ENCODE measurements at places on chromosomes 13 and 19.

GRCh38 chr13:40637643-40638042 is 28.8 kb downstream of the FOXO1 start:
- DNase-seq = no peak

DNA sequence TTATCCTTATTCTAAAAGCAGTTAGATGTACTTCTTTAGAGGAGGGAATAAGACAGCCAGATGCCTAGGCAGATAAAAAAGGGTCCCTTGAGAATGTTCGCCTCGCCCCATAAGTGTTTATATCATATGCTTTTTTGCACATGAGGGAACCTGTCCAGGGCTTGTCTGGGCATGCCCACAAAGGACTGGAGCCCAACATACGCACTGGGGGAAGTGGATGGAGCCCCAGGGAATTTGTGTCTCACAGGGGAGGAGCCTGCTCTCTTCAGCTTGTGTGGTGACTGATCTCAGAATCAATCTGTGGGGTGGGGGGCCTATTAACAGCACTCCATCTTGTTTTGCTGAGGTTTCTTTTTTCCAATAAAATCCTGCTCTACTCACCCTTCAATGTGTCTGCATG is 22.6 kb downstream of the MED4 start:
- DNase-seq = no peak

GRCh38 chr13:37211487-37211886 is 106.0 kb upstream of the CSNK1A1L start:
- no peak for DNase-seq

DNA sequence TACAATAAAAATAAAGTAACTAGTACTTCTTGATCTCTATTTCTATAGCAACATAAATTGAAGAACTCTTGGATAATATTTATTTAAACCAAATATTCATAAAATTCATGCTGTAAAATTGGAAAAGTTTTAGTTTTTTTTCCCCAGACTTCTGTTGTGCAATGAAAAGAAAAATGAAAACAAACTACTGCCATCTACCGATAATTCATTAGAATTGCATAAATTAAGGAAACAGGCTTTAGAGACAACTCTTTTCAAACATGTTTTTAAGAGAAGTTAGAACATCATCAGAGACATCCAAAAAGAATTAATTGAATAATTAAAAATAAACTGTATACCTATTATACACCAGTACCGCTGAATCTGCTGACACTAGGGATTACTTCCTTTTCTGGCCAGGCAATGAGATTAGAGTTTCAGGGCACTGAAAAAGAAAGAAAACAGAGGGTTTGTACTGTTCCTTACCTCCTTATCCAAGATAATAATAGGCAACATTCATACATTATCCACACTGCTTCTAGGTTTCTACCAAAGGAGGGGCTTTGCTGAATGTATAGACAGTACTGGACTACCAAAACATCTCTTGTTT is 4.9 kb downstream of the CCDC122 start:
- DNase-seq = peak; percentile 63

DNA sequence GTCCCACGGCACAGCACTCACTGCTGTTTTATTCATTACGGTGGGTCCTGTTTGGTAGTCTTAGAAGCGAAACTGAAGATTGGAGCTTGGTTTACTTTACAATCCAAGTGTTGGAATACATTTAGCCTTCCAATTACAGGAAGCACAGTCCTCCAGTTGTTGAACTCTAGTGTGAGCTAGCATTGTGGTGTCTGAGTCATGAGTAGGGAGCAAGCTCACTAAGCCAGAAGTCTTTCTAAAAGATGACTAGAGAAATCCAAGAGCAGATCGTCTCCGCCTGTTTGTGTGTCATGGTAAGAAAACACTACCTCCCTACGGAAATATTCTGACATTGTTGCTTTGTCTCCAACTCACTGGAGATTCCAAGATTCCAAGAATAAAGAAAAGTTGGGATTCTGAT is 10.1 kb upstream of the SHISA2 start:
- peak; percentile 67 for DNase-seq

DNA sequence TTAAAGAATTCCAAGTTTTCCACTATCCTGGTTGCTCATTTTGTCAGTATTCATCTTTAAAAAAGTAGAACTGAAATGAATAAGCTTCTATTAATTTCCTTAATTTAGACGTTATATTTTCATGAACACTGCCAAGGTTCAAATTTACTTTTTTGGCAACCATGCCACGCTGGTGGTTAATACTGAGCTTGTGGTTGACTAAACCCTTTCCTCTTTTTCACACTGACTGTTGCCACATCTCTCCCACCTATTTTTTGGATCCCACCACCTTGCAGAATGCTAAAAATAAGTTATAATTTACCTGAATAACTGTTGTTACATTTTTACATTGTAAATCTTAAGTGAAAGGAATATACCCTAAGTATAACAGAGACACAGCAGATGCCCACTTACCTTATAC is 45.0 kb downstream of the FLT3 start:
- no peak for DNase-seq

GRCh38 chr13:112003396-112003795 is 63.6 kb upstream of the SOX1 start:
- no peak for DNase-seq

- DNase-seq = peak; percentile 68
Measured at GRCh38 chr19:38977445-38978325, 2.1 kb upstream of the FBXO17 start.

- peak; percentile 50 for DNase-seq
Measured at GRCh38 chr19:19460761-19461265, 54.5 kb downstream of the TSSK6 start.

GRCh38 chr19:16327911-16328823 is 3.5 kb downstream of the KLF2 start:
- peak; percentile 84 for DNase-seq

DNA sequence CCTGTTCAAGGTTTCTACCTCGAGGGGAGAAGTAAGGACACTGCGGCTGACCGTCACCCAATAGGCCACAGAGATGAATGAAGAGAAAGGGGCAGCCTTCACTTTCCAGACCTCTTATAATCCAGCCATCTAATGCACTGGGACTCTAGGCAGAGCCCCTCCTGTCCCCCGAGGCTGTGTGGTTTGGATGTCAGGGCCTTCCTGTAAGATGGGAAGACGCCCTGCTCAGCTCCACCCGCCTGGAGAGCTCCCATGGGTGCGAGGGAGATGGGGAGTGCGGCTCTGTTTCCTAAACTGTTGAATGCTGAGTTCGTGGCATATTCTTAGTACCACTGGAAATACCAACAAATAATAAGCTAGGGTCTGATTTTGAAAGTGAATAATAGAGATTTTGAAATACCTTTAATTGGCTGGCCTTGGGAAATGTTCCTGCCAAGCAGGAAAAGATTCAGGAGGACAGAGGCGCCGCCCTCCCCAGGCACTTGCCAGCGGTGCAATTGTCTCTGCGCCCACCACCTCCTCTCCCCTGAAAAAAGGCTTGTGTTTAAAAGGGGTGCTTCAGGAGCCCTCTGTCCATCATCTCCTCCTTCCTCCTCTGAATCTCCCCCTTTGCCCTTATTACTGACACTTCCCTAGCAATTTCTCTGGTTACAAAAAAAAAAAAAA is 85.4 kb upstream of the GPR183 start:
- no peak for DNase-seq

DNA sequence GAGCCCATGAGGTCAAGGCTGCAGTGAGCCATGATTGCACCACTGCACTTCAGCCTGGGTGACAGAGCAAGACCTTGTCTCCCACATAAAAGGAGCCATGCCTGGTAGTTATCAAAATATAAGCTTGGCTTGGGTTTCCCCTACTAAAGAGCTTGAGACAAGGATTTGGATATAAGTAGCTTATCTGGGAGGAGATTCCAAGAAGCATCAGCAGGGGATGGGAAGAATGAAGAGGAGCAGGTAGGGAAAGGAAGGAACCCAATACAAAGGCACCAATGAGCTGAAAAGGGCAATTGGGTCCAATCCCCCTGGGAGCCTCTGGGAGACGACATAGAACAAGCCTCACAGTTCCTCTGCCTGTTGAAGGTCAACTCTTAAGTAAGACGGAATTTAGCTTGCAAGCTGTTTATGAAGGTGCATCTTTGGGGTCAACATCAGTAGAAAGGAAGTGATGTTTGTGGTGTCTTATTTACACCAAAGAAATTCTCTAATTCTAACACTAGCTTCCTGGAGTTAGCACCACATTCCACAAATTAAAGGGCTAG is 7.4 kb upstream of the CLEC4G start:
- no peak for DNase-seq

DNA sequence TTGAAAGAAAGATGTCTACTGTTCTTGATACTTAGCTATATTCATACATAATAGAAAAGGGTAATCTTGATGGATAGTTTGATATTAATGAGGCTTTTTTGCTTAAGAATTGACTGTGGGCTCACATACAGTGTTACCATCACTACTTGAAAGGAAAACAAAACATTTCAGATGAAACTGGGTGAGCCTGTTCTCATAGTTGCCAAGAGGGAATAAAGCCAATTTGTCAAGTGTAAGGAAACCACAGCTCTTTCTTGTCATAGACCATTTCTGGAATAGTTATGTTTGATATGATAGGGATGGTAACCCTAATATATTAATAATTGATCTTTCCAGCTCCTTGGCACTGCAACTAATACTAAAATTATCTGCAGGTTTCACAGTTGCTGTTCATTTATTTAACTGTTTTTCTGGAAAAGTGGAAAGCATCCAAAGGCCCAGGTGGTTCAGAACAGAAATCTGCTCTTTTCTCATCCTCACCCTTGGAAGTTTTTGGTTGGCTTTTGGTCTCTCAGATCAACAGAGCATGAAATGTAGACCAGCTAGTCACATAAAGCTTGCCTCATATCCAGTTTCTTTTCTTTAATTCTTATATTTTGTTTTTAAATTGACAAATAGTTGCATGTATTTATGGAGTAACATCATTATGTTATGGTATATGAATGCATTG is 43.2 kb downstream of the ARHGEF7 start:
- no peak for DNase-seq

GRCh38 chr19:10763828-10764339 is 46.0 kb downstream of the DNM2 start:
- no peak for DNase-seq

GRCh38 chr19:12139269-12139668 is 881 bp downstream of the ZNF20 start:
- DNase-seq = peak; percentile 32

GRCh38 chr13:107937848-107938247 is 277.5 kb downstream of the LIG4 start:
- no peak for DNase-seq

DNA sequence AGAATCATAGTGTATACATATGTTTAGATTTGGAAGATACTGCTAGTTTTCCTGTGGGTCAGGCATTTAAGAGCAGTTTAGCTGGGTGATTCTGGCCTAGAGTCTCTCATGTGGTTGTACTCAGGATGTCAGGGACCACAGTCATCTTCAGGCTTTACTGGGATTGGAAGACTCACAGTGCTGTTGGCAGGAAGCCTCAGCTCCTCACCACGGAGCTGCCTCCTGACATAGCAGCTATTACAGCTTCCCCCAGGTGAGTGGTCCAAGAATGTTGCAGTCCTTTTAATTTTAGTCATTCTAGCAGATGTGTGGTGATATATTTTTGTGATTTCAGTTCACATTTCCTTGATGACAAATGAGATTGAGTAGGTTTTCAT is 16.9 kb upstream of the GPR18 start:
- peak; percentile 79 for DNase-seq

GRCh38 chr19:6060600-6061375 is 49.5 kb downstream of the RFX2 start:
- DNase-seq = peak; percentile 47

- DNase-seq = no peak
Measured at GRCh38 chr19:43692385-43692784, 22.4 kb upstream of the PLAUR start.

GRCh38 chr13:39208636-39209035 is 170.4 kb downstream of the NHLRC3 start:
- DNase-seq = no peak

DNA sequence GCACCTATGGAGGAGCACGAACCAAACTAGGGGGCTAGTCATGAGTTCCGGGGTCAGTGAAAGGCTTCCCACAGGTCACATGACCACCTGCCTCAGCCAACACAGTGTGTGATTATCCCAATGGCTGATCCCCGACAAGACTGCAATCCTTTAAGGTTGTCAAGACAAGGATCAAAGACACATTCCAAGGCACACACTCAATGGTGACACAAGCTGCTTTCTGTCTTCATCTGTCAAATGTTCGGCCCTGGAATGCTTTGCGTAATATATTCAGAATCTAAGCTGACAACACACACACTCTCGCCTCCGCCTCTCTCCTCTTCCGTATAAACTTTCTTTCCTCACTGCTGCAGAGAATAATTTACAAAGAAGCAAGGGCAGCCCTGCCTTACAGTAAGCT is 11.7 kb downstream of the RANBP3 start:
- DNase-seq = no peak

GRCh38 chr13:99356262-99357091 is 49.3 kb upstream of the GPR183 start:
- DNase-seq = peak; percentile 56

GRCh38 chr13:22931576-22931975 is 249.2 kb upstream of the SGCG start:
- no peak for DNase-seq

GRCh38 chr13:98934243-98934642 is 43.6 kb downstream of the DOCK9 start:
- no peak for DNase-seq

GRCh38 chr13:112894423-112894672 is 74.7 kb upstream of the MCF2L start:
- no peak for DNase-seq

- no peak for DNase-seq
Measured at GRCh38 chr13:72170571-72170970, 303.6 kb upstream of the DACH1 start.

DNA sequence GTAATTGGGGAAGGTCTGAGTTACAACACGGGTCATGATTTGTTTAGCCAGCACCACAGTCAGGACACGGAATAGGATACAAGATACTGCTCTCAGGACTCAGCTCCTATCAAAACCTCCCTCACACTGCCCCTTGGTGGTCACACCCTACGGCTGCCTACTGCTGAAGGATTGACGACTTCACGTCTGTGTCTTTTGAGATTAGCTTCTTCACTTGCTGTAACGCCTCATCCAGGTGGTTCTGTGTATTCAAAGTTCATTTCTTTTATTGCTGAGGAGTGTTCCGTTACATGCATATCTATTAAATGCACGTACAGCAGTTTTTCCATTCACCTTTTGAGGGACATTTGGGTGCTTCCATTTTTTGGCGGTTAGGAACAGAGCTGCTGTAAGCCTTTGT is 46.3 kb downstream of the URI1 start:
- no peak for DNase-seq

- no peak for DNase-seq
Measured at GRCh38 chr19:56099638-56100539, 21.2 kb downstream of the ZNF787 start.

DNA sequence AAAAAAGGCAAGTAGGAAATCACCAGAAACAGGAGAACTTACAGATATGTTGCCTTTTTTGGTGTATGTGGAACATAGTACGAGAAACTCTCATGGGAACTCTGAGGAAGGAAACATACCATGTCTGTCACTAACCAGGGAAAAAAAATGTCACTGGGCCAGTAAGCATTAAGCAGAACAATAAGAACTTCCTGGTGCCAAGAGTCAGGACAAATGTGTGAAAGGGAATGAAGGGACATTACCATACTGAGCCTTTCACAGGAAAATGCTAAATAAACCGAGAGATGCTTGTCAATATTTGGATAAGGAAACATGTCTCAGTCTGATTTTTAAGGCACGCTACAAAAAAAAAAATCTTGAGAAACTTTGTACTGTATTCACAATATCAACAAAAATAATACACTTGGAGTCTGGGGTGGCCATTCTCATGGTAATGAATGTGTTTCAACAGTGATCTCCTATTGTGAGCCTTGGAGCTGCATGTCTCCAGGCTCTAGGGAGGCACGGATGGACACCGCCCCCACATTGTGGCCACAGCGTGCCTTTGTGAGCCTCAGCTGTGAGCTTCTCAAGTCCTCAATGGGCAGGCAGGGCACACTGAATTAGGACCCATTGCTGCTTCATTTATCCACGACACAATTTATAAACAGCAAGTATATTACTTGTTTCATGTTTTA is 113.0 kb upstream of the ARGLU1 start:
- no peak for DNase-seq

Data from ELR (cell line).